ENCODE measurements at places on chromosomes 4 and X. TPM values are rescaled to one million over a fixed set of nuclear protein-coding genes. Genes with fewer than 3 reads are reported as not detected.

DNA sequence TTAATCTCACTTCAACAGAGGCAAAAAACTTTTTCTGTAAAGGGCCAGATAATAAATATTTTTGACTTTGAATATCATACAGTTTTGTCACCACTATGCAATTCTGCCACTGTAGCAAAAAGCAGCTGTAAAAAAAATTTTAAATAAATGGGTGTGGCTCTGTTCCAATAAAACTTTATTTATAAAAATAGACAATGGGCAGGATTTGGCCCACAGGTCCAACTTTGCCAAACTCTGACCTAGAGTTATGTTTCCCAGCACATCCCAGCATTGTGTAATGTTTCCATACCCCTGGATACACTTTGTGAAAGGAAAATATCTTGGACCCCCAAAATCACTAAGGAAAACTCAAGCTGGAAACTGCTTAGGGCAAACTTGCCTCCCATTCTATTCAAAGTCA is 94.9 kb upstream of the USP38 start:
- H3K4me3 ChIP-seq, result no peak overlapping the region
- DNase-seq, result no peak
- H3K4me1 ChIP-seq, result no peaks in the 10 kb centered on the region
- no peak overlapping the region for H3K27ac ChIP-seq

DNA sequence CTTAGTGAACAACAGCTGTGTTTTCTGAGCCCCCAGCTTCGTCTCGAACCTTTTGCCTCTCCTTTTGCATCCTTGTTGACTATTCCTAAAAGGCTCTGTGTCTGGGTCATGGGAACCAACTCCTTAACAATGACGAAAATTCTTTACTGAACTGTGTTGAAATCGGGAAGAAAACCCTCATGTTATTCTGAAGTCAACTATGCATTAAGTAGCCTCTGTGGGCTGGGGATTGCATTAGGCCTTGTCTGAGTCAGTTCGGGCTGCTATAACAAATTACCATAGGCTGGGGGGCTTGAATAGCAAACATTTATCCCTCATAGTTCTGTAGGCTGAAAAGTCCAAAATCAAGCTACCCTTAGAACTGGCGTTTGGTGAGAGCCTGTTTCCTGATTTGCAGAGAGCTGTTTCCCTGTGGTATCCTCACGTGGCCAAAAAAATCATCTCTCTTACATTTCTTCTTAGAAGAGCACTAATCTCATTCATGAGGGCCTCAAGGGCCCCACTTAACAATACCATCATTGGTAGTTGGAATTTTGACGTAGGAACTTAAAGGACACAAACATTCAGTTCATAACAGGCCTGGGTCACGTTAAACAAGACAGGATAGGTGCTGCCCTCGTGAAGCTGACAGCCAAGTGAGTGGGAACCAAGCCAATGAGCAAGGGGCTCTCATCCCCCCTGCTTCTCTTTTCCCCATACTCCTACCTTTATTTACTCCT is 75.9 kb downstream of the CLNK start:
- peaks cover 21% of the 10 kb centered on the region for H3K4me1 ChIP-seq
- no peaks in the 10 kb centered on the region for H3K36me3 ChIP-seq
- DNase-seq, result no peak
- H3K4me3 ChIP-seq, result no peak overlapping the region

GRCh38 chr4:184472614-184473498 is 1.5 kb downstream of the IRF2 start:
- peak overlapping the region; percentile 84 for H3K4me3 ChIP-seq
- peak; percentile 90 for DNase-seq
- peak overlapping the region; percentile 95 for H3K27ac ChIP-seq
- no peaks in the 10 kb centered on the region for H3K27me3 ChIP-seq
- peaks cover 5% of the 10 kb centered on the region for H3K36me3 ChIP-seq
- H3K4me1 ChIP-seq, result peaks cover 28% of the 10 kb centered on the region

Gene CLDN22
- total RNA-seq, result not detected

DNA sequence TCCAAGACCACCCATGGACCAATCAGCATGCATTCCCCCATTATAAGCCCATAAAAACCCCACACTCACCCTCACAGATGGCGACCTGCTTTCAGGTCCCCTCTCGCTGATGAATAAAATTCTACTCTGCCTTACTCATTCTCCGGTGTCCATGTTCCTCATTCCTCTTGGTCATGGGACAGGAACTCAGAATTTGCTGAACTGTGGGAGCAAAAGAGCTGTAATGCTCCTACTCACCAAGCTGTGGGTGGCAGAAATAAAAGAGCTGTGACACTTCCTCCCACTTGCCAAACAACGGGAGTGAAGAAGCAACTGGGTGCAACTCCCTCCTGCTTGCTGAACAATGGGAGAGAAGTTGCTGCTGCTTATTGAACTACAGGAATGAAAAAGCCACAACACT is 168.5 kb upstream of the PCDH18 start:
- DNase-seq, result no peak
- H3K4me1 ChIP-seq, result peaks cover 43% of the 10 kb centered on the region
- H3K4me3 ChIP-seq, result no peak overlapping the region
- H3K27ac ChIP-seq, result peak overlapping the region; percentile 80
- H3K27me3 ChIP-seq, result no peaks in the 10 kb centered on the region
- no peaks in the 10 kb centered on the region for H3K36me3 ChIP-seq

- no peaks in the 10 kb centered on the region for H3K4me1 ChIP-seq
- no peak for DNase-seq
Measured at GRCh38 chr4:68416591-68416990, 30.7 kb upstream of the TMPRSS11E start.

- peaks cover 8% of the 10 kb centered on the region for H3K36me3 ChIP-seq
- H3K27ac ChIP-seq, result no peak overlapping the region
- H3K4me3 ChIP-seq, result no peak overlapping the region
- DNase-seq, result no peak
- peaks cover 1% of the 10 kb centered on the region for H3K4me1 ChIP-seq
- H3K27me3 ChIP-seq, result no peaks in the 10 kb centered on the region
Measured at GRCh38 chrX:63439580-63439979, 88.4 kb upstream of the SPIN4 start.

GRCh38 chr4:185096032-185096653 is 46.9 kb upstream of the SLC25A4 start:
- peaks cover 27% of the 10 kb centered on the region for H3K27me3 ChIP-seq
- no peak overlapping the region for H3K4me3 ChIP-seq
- no peaks in the 10 kb centered on the region for H3K36me3 ChIP-seq

Gene AMOT
- total RNA-seq, result 7.2 TPM

Gene FDCSP
- not detected for total RNA-seq

DNA sequence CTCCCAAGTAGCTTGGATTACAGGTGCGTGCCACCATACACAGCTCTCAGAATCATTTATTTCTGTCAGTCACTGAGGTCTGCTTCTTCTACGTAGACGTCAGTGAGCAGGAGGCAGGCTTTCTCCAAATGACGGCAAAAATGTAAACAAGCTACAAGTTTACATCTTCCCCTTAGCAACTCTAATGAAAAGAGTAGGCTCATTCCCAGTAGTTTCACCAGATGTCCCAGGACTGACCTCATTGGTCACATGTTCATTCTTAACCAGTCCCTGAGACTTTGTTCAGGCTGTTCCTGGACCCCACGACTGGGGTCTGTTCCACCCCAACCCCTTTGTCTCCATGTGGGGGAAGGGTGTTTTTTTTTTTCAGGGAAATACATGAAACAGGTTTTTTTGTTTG is 67.1 kb downstream of the TENM3 start:
- peaks cover 9% of the 10 kb centered on the region for H3K36me3 ChIP-seq
- H3K4me1 ChIP-seq, result peaks cover 18% of the 10 kb centered on the region
- no peak overlapping the region for H3K27ac ChIP-seq
- no peak for DNase-seq
- H3K4me3 ChIP-seq, result no peak overlapping the region

GRCh38 chrX:22246620-22247019 is 26.1 kb upstream of the CBLL2 start:
- H3K4me1 ChIP-seq, result peaks cover 33% of the 10 kb centered on the region
- H3K36me3 ChIP-seq, result no peaks in the 10 kb centered on the region
- no peaks in the 10 kb centered on the region for H3K27me3 ChIP-seq

DNA sequence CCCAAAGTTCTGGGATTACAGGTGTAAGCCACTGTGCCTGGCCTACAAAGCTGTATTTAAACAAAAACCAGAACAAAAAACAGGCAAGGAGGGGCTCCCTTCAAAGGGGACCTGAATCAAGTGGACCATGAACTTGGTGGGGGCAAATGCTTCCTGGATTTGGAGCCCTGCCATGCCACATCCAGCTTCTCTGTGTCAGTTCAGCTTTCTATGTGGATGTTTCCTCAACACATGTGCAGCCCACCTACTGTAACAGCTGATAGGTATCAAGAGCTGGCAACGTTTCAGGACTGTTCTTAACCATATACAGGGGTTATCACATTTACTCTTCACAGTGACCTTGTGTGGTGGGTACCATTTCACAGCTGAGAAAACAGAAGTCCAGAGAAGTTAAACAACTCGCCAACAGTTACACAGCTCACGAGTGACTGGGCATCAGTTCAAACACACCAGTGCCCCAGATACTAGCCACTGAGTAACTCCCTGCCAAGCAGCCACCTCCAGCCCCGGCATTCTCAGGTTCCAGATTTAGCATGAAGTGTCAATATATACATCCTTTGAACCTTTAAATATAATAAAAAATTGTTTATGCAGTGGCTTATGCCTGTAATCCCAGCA is 7.5 kb downstream of the GPR143 start:
- no peak overlapping the region for H3K27ac ChIP-seq
- no peaks in the 10 kb centered on the region for H3K36me3 ChIP-seq
- no peak overlapping the region for H3K4me3 ChIP-seq
- no peak for DNase-seq
- H3K27me3 ChIP-seq, result no peaks in the 10 kb centered on the region

Gene NPY2R
- total RNA-seq, result not detected

Gene NR0B1
- total RNA-seq, result not detected

DNA sequence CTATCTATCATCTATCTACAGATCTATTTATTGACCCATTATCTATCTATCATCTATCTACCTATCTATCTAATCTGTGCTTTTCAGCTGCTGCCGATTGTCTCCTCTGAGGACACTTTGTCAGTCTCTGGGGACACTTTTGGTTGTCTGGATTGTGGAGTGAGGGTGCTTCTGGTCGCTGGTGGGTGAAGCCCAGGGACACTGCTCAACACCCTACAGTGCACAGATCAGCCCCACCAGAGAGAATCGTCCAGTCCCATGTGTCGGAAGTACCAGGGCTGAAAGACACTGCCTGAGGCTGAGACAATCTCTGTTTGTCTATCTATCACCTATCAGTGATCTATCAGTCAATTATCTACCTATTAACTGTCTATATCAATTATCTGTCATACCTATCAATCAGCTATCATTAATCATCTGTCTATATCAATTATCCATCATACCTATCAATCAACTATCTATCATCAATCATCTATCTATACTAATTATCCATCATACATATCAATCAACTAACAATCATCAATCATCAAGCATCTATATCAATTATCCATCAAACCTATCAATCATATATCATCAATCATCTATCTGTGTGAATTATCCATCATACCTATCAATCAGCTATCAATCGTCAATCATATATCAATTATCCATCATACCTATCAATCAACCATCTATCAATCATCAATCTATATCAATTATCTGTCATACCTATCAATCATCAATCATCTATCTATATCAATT is 70.0 kb upstream of the PPP2R3B start:
- no peak for DNase-seq
- no peaks in the 10 kb centered on the region for H3K4me1 ChIP-seq
- H3K36me3 ChIP-seq, result no peaks in the 10 kb centered on the region
- no peaks in the 10 kb centered on the region for H3K27me3 ChIP-seq
- H3K4me3 ChIP-seq, result no peak overlapping the region

DNA sequence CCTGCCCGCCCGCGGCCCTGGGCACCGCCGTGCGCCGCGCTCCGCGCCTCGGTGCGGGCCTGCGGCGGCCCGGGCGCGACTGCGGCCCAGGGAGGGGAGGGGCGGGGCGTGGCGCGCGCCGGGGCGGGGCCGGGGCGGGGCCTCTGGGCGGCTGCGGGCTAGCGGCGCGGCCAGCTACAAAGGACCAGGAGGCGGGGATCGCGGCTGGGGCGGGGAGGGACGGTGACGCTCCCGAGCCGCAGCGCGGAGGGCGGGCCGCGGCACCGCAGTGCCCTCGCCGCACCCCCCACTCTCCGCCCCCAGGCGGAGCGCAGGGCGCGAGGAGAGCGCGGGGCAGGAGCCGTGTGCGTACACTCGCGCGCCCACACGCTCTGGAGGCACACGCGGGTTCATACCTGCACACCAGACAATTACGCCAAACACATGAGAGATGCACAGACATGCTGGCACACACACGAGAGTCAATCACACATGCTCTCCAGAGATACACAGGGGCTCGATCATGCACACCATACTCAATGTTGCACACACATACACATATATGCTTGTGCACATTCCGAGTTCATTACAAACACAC is at the start of gene CRMP1:
Gene CRMP1, minus strand, starts transcription at position 83 of the 577 bp plus-strand sequence. CDS start 117 bp downstream, outside the sequence.
- H3K27me3 ChIP-seq, result peaks cover 72% of the 10 kb centered on the region
- H3K36me3 ChIP-seq, result no peaks in the 10 kb centered on the region
- H3K4me3 ChIP-seq, result peak within 1 kb of the TSS; percentile 30
- peaks cover 16% of the 10 kb centered on the region for H3K4me1 ChIP-seq

GRCh38 chrX:49767236-49767635 is 61.9 kb upstream of the PAGE4 start:
- DNase-seq, result no peak
- H3K27ac ChIP-seq, result no peak overlapping the region
- H3K36me3 ChIP-seq, result no peaks in the 10 kb centered on the region
- no peaks in the 10 kb centered on the region for H3K4me1 ChIP-seq

DNA sequence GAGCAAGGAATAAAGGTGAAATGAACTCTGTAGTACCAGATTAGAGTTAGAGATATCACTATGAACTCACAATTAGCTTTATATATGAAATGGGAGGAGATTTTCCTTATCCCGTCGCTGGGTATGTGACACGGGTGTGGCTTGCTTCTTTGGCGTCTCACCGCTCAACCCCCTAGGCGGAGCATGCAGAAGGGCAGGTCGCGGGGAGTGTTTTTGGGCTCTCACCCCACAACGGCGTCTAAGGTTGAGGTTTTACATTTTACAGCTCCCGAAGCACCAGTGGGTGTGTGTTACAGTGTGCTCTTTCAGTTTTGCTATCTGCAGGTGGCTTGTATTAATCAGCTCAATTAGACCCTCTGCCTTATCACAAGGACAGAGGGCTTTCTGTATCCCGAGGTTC is 42.1 kb upstream of the MAGEB10 start:
- H3K36me3 ChIP-seq, result no peaks in the 10 kb centered on the region
- no peak for DNase-seq
- no peak overlapping the region for H3K4me3 ChIP-seq
- no peak overlapping the region for H3K27ac ChIP-seq

GRCh38 chr4:6125103-6125651 is 75.2 kb downstream of the JAKMIP1 start:
- no peaks in the 10 kb centered on the region for H3K4me1 ChIP-seq
- H3K36me3 ChIP-seq, result no peaks in the 10 kb centered on the region
- DNase-seq, result no peak
- H3K4me3 ChIP-seq, result no peak overlapping the region
- no peak overlapping the region for H3K27ac ChIP-seq

- H3K4me3 ChIP-seq, result no peak overlapping the region
- H3K27ac ChIP-seq, result no peak overlapping the region
- no peak for DNase-seq
- peaks cover 20% of the 10 kb centered on the region for H3K4me1 ChIP-seq
- H3K36me3 ChIP-seq, result no peaks in the 10 kb centered on the region
- no peaks in the 10 kb centered on the region for H3K27me3 ChIP-seq
Measured at GRCh38 chr4:184463158-184463557, 11.2 kb downstream of the IRF2 start.

Gene FAM236A
- total RNA-seq, result not detected

GRCh38 chr4:147773261-147774184 is 41.6 kb downstream of the ARHGAP10 start:
- no peak for DNase-seq
- H3K36me3 ChIP-seq, result peaks cover 16% of the 10 kb centered on the region
- peak overlapping the region; percentile 97 for H3K27ac ChIP-seq

- H3K27me3 ChIP-seq, result no peaks in the 10 kb centered on the region
- no peak overlapping the region for H3K4me3 ChIP-seq
- no peaks in the 10 kb centered on the region for H3K36me3 ChIP-seq
- no peaks in the 10 kb centered on the region for H3K4me1 ChIP-seq
- no peak for DNase-seq
- H3K27ac ChIP-seq, result no peak overlapping the region
Measured at GRCh38 chrX:76862509-76862908, 435.0 kb downstream of the MAGEE1 start.

Gene GPR78
- 0.26 TPM for total RNA-seq

Measured in osteocyte (in vitro differentiated cells).